ENCODE measurements at places on chromosomes 7 and 10.

DNA sequence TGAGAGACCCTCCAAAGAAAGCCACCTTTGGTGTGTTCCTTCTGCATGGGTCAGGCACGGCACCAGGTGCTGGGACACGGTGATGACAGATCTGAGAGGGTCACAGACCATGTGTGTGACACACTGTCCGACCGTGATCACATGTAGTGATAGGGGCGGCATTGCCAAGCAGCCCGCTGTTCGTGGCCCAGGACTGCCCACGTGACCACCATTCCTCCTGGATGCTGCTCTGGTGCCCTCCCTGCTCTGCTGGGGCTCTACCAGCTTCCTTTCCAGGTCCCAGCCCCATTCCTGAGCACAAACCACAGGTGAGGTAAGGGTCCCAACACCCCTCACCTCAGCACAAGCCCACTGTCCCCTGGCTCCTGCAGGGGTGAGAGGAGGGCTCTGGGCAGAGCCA, 10.1 kb upstream of the SLC18A3 start:
- DNase-seq, result no peak

GRCh38 chr7:44760034-44760580, 11.5 kb downstream of the ZMIZ2 start:
- no peak for DNase-seq

DNA sequence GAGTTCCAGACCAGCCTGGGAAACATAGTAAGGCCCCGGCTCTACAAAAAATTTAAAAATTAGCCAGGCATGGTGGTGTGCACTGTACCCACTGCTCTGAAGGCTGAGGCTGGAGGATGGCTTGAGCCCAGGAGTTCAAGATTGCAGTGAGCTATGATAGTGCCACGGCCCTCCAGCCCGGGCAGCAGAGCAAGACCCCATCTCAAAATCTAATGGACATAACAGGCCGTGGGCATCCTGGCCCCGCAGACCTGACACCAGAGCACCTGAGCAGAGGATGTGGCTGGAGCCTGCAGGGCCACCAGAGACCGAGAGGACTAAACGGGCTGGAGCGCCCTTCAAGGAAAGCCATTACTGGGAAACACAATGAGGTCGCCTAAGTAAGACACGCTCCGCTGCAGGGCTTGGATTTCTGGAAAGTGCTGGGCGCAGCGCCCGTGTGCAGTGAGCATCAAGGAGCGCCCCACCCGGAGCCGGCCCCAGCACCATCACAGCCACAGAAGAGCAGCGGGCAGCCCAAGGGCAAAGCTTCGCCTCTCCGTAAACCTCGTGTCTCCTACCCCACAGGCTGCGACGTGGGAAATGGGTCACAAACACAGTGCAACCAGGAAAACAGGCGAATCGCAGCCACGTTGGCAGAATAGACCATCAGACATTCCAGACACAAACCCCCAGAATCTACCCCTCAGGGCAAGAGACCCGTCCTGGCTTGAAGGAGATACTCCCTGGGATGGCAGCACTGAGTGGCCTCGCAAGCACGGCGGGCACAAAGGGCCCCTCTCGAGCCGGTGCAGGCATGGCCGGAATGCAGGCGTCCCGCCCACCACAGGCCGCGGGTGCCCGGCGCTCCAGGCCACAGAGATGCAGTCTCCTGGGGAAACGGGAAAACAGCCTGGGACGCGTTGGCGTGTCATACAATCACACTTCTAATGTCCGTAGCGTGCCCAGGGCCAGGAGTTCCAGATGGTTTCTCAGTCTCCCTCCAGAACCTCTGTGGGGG, 4.9 kb downstream of the RADIL start:
- DNase-seq, result no peak

GRCh38 chr10:25288181-25288580, 113.4 kb downstream of the GPR158 start:
- DNase-seq, result no peak
